ENCODE measurements at places on chromosomes 7 and 10.

- DNase-seq = peak; percentile 77
These were observed 983 bp downstream of the FZD8 start for GRCh38 chr10:35640951-35641675.

- no peak for DNase-seq
These were observed 79.6 kb downstream of the INSIG1 start for GRCh38 chr7:155377071-155377837.

DNA sequence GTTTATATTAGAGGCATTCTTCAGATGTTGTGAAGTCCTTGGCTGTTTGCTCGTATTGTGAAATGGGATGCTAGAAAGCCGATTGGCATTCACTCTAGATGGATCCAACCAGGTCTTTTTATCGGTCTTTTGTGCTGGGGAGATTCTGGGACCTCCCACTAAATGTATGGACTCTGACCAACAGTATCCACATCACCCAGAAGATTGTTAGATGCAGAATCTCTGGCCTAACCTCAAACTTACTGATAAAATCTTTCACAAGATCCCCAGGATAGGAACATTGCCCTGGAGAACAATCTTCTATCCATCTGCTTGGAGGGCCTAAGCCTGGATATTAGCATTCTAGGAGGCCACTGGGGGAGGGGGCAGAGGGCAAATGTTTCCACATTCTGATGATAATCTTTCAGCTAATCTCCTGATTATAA lies 160.9 kb downstream of the PLXDC2 start:
- DNase-seq = no peak

DNA sequence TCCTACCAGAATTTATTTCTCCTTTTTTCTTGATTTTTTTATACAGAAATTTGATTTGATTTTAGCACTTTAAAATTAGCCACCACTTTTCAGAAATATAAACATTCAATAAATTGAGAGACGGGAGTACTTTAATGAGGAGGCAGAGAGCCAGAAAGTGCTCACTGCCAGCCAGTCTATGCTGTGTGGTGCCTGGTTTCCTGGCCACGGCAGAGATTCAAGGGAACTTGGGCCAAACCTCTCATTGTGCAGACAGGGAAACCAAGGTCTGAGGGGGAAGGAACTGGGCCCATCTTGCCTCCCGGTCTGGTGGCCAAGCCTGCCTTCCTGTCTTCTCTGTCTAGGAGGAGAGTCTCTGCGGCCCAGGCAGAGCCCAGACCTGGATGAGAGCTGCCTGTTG lies 25.9 kb downstream of the ADAMTS14 start:
- no peak for DNase-seq

GRCh38 chr7:12031638-12032037 lies 179.5 kb upstream of the TMEM106B start:
- no peak for DNase-seq

- DNase-seq = no peak
These were observed 10.9 kb upstream of the C10orf120 start for GRCh38 chr10:122710576-122710975.

DNA sequence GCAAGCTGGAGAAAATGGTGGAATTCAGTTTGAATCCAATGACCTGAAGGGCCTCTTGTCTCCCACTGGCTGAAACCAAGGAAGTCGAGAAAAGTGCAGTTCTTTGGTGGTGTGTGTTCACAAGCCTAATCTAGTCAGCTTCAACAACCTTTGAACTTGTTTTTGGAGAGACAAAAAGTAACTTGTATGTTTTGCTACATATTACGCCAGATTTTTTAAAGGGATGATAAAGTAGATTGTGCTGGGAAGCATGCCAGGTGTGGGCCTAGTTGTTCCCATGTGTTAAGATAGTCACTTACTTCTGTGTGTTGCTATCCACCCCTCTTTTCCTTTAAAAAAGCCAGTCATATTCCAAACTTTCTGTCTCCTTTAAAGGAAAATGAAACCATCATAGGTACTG lies 79.7 kb upstream of the FAM3C start:
- no peak for DNase-seq

DNA sequence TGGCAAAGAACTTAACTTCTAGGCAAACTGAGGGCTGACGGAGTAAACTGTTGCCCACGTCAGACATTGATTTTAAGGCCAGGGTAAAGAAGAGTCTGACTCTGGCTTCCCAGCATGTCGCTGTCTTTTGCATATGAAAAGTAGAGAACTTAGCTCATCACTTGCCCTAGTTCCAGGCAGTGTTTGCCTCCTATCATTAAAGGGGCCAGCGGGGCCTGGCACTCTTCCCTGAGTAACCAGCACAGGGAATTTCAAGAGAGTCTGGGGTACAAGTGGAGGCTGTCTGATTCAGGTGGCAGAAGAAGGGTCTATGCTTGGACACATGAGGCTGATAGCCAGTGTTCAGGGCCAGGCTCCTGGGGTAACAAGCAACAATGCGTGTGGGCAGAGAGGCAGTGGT lies 4.8 kb downstream of the DENND2A start:
- no peak for DNase-seq

- no peak for DNase-seq
These were observed 19.0 kb upstream of the DMBT1 start for GRCh38 chr10:122541541-122542002.

DNA sequence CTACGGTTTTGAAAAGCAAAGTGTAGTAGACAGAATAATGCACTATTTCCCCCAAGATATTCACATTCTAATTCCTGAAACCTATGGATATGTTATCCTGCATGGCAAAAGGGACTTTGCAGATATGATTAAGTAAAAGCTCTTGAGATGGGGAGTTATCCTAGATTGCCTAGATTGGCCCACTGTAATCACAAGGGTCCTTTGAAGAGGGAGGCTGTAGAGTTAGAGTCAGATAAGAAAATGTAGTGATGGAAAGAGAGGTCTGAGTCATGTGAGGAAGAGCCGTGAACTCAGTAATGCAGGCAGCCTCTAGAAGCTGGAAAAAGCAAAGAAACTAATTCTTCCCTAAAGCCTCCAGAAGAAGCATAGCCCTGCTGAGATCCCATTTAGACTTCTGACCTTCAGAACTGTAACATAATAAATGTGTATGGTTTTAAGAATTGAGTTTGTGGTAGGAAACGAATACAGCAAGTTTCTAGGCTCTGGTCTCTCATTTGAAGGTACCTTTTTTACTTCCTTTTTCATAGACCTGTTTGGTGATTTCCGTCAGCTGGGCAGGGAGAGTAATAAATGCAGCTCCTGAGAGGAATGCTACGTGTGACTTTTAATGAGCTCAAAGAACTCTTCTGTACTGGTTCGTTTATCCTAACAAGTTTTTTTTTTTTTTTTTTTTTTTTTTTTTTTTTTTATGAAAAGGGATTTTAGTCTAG lies 41.9 kb upstream of the NXPH1 start:
- DNase-seq = no peak

- DNase-seq = no peak
These were observed 90.5 kb downstream of the WDFY4 start for GRCh38 chr10:48775206-48775517.

DNA sequence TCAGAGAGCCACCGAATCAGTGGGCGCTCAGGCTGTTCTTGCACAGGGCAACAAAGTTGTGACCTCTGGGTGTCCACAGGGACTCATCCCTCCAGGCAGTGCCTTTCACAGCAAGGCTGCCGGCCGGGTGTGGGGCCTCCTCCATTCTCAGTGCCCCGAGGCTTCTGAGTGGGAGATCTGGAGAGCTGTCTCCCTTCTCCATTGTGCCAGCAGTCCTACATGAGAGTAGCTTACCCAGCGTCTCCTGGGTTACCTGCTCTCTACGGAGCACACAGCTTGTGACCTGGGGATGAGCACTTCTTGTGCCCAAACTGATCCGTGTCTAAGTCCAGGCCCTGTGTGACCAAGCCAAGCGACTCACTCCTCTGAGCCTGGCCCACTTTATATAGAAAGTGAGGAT lies 240.9 kb upstream of the GRB10 start:
- DNase-seq = no peak

GRCh38 chr10:101114646-101115045 lies 16.5 kb upstream of the TLX1 start:
- no peak for DNase-seq

DNA sequence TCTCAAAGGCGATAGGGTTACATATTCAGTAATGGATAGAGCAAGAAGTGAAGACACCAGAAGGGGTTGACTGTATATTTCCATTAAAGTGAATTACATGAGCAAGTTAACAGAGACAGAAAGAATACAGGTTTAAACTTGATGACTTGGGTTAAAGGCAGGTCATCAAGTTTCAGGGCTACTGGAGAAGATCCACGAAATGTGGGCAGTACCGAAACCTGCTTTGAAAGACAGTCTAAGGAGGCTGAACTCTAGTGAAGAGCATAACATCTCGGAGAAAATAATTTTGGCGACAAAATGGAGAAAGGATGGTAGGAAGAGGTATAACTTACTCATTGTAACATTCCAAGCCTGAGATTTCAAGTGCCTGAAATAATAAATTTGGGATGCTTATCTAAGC lies 26.6 kb upstream of the PLXDC2 start:
- DNase-seq = no peak

DNA sequence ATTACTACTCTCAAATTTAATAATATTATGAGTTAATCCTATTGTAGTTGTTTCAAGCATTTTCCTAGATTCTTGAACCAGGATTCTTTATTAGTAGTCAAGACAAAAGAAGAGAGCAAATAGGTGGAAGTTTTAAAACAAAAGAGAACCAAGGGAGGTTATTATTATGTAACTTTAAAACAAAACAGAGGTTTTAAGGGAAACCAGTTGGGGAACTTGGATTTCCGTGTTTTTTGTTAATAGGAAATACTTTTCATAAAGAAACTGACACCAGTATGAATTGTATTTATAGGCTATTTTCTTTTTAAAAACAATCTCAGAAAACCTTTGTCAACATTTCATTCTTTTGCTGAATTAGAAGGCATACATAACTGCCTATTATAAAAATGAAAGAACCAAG lies 183.9 kb downstream of the WNT2 start:
- DNase-seq = no peak

DNA sequence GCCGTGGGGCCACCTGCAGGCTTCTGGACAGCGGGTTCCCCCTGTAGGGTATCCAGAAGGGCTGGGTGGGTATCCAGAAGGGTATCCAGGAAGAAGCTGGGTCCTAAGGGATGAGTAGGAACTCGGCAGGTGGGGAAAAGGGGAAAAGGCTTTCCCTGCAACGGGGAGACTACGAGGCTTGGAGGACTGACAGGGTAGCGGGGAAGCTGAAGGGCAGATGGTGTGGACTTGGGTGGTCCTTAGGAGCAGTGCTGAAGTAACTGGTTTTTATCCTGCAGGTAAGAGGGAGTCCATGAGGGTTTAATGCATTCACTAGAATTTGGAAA lies 525 bp downstream of the UBE2D4 start:
- no peak for DNase-seq

DNA sequence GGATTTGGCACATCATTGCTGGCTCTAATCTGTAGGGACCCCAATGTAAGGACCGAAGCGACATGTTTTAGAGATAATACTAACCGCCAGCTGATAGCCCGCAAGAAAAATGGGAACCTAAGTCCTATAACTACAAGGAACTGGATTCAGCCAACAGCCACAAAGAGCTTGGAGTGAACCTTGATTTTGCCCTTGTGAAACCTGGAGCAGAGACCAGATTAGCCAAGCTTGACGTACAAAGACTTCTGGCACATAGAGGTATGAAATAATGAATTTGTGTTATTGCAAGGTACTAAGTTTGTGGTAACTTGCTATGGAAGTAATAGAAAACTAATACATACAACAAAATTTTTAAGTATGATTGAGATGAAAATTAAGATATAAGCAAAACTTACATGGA lies 246.9 kb downstream of the AGMO start:
- DNase-seq = no peak

- DNase-seq = no peak
These were observed 125.8 kb downstream of the CUBN start for GRCh38 chr10:17003651-17004286.

GRCh38 chr7:153942036-153942435 lies 110.2 kb upstream of the DPP6 start:
- no peak for DNase-seq

DNA sequence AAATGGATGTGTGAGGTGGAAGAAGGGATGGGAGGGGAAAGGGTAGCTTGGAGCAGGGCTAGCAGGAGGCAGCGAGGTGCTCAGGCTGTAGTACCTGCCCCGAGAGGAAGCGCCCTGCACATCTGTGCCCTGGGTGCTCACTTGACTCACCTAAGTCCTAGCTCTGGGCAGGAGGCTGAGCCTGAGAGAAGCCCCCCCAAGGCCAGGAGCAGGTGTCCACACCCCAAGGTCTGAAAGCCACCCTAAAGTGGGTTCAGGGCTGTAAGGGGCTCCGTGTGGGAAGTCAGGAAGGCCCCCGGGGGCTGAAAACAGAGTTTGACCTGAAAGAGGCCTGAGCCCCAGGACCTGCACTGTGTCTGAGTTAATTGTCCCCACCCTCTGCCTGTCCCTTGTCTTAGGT lies 95.8 kb upstream of the PODXL start:
- DNase-seq = no peak

DNA sequence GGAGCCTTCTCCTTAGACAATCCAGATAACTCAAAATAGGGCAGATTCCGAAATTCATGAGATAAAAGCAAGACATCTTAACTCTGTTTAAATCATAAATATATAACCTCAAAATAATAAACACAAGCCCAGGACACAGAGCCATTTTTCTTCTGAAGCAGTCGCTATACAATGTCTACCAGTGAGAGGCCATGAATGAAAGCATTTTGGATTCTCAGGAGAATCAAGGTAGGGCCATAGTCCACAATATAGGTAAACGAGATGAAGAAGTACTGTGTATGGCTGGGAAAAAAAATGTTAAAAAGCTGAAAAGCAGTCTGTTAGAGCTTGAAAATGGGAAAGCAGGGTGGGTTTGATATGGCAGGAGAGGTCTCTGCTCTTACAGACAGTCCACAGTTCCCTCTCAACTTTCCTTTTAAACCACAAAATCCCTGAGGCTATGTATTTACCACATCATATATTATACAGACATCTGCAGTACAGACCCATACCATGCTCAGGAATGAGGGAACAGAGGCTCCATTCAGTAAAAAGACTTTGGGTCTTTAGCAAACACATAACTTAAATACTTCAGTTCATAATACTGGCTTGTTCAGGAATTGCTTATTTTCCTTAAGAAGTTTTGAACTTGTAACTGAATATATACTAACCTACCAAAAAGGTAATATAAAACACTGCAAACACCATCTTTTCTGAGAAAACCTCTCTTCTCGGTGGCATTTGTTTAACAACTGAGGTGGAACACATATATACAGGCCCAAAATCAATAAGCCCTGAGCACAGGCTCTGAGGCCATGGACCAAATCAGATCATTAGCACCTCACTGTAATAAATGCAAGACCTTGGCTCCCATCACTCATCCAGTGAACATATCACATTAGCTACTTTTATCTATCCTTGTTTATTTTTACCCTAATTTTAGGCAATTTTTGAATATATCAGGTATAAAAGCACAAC lies 109.3 kb downstream of the SORBS1 start:
- no peak for DNase-seq

GRCh38 chr10:18144928-18145327 lies 4.7 kb downstream of the CACNB2 start:
- DNase-seq = peak; percentile 18

Data from myocyte (in vitro differentiated cells).